ENCODE measurements at places on chromosomes 5 and 9.

GRCh38 chr5:140607031-140607430, 25.9 kb downstream of the CD14 start:
- DNase-seq, result no peak

- DNase-seq, result no peak
Observed at GRCh38 chr5:125446986-125447385, 700.5 kb upstream of the ZNF608 start.

GRCh38 chr9:114025760-114026159, 52.3 kb downstream of the AMBP start:
- no peak for DNase-seq

DNA sequence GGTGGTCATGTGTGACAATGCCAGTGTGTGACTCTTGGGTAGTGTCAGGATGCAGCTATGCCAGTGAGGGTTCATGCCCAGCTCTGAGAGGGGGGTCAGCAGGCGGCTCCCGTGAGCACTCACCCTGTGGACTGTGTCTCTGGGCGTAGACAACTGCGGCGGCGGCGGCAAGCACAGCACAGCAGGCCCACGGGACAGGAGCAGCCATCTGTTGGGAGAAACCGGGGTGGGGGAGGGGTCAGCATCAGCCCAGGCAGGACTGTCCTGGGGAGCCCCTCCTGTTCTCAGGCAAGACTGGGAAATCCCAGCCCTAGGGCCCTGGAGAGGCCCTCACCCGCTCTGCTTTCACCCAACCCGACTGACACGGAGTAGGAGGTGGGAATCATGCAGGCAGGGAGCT, 20.8 kb downstream of the CNTFR start:
- no peak for DNase-seq

DNA sequence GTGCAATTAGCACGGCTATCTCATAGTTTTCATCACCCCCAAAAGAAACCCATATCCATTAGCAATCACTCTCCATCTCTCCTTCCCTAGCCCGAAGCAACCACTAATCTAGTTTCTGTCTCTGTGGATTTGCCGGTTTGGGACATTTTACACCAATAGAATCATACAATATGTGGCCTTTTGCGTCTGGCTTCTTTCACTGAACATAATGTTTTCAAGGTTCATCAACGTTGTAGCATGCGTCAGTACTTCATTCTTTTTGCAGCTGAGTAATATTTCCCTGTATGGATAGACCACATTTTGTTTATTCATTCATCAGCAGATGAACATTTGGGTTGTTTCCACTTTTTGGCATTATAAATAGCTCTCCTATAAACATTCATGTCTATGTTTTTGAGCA, 75.4 kb upstream of the TBC1D2 start:
- no peak for DNase-seq

DNA sequence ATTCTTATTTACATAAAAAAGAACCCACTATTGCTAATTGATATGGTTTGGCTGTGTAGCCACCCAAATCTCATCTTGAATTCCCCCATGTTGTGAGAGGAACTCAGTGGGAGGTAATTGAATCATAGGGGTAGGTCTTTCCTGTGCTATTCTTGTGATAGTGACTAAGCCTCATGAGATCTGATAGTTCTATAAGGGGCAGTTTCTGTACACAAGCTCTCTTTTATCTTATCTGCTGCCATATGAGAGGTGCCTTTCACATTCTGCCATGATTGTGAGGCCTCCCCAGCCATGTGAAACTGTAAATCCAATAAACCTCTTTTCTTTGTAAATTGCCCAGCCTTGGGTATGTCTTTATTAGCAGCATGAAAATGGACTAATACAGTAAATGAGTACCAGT, 58.2 kb upstream of the PRR16 start:
- no peak for DNase-seq

GRCh38 chr5:81046041-81046440, 85.9 kb downstream of the RASGRF2 start:
- no peak for DNase-seq

DNA sequence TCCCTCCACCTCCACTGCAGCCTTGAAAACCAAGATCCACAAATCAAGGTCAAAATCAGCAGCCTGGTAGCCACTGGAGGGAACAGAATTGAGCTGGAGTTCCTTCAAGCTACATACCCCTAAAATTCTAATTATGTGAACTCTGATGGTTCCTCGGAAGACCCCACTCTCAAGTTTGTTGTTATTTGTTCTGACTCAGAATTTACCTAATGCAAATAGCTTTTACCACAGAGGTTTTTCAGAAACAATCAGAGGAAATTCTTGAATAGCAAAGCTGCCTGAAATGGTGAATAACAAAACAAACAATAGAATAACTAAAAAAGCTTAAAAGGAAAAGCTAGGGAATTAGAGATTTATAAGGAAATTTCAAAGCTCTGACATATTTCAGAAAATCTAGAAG, 220.0 kb downstream of the CDH18 start:
- DNase-seq, result no peak
